ENCODE measurements at places on chromosomes 4 and X.

DNA sequence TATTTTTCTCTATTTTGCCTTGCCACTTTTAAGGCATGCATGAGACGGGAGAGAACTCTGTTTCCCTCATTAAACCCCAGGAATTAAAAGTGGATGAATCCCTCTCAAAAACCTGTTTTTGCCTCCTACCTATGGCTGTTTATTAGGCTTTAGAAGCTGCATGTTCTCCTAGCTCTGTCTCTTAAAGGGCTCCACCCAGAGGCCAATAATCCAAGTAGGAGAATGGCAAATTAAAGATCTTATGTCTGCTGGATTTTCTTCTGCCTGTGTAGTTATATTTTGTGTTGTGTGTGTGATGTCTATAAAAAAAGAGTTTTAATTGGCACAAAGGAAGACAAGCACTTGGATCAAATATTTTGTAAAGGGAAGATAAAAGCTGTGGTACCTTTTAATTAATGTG is 32.4 kb downstream of the MAGEC1 start:
- no peak for DNase-seq

GRCh38 chr4:111512081-111512783 is 633.0 kb upstream of the FAM241A start:
- DNase-seq: peak; percentile 87

- no peak for DNase-seq
Measured at GRCh38 chr4:68288393-68288740, 42.9 kb upstream of the TMPRSS11B start.

GRCh38 chr4:105058177-105058812 is 88.4 kb upstream of the TET2 start:
- DNase-seq: peak; percentile 6

DNA sequence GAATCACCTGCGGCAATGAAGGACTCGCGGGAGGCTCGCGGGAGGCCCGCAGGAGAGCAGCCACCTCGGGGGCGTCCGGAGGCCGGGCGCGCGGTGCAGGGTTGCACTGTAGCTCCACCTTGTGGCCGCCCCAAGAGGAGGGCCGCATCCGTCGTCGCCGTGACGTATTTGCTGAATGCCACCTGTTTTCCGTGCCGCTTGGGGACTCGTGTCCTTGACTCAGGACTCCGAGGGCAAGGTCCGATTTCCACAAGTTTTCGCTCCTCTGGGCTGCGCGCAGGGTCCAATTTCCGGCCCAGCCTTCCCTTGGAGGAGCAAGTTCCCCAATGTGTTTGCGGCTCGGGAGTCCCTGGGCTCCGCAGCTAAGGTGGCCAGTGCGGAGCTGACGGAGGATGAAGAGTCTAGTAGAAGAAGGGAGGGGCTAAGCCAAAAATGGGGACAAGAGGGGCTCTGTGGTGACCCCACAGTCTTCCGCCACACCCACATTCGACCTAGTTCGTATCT is 10.7 kb upstream of the DLG3 start:
- peak; percentile 62 for DNase-seq

- peak; percentile 0 for DNase-seq
Measured at GRCh38 chrX:8364369-8365141, 100.1 kb upstream of the VCX3B start.

DNA sequence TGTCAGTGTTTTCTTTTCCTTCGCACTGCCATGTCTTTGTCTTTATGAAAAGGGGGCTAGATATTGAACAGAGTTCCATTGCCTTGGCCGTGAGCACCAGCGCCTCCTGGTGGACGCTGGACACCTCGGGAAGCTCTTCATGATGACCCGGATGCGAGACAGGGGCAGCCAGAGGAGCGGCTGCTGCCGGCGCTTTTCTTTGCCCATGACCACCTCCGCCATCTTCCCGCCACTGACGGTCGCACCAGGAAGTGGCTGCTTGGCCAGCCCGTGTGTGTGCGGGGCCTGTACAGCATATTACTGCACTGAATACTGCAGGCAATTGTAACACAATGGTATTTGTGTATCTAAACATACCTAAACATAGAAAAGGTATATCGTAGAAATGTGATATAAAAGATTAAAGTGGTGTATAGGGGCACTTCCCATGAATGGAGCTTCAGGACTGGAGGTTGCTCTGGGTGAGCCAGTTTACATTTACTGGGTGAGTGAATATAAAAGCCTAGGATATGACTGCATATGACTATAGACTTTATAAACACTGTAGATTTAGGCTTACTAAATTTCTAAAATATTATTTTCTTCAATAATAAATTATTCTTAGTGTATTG is 15.8 kb upstream of the GRIA2 start:
- DNase-seq: no peak

- no peak for DNase-seq
Measured at GRCh38 chr4:61389640-61390039, 189.5 kb downstream of the ADGRL3 start.

DNA sequence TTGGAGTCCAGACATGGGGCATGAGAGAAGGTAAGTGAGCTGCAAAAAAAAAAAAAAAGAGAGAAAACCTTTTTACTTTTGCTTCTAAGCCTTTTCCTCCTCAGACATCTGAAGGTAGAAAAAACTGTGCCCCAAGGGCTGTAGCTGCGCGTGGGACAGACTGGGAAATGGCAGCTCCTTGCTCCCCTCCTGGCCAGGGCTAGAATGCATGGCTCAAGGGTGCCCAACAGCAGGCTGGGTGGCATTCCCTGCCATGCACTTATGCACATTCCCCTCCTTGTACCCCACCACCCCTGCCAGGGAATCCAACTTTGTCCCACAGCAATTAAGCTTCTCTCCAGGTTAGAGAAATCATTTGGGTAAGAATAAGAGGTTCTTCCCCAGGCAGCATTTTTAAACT is 421.2 kb downstream of the TRAM1L1 start:
- DNase-seq: no peak

DNA sequence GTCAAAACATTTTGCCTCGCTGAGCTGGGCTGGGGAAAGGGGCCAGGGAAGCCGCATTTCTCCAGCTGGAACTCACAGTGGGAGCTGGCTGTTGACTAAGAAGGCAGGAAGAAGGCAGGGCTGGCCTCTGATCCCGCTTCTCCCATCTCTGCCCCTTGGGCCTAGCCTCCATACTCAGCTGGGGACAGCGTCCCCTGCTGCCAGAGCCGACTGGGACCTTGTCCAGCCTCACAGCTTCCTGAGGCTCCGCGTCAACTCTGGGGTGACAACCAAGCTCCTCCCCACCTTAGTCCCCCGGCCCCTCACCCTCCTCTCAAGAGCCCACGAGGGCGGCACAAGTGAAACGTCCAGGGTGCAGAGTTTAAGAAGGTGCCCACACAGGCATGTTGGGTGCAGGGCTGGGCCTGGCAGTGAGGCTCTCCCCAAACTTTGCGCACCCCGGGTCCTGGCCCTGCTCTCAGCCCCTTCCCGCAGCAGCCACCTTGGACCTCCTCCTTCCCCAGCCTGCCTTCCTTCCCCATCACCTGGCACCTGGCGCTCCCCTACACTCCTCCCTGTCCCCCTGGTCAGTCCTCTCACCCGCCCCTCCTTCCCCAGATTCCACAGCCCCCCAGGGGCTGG is 100.8 kb downstream of the PSAPL1 start:
- DNase-seq: no peak

GRCh38 chr4:182475539-182475938 is 232.3 kb downstream of the TENM3 start:
- DNase-seq: no peak

GRCh38 chr4:40576651-40577480 is 52.8 kb downstream of the RBM47 start:
- peak; percentile 97 for DNase-seq

- DNase-seq: peak; percentile 81
Measured at GRCh38 chr4:185343726-185344581, 51.8 kb downstream of the LRP2BP start.

DNA sequence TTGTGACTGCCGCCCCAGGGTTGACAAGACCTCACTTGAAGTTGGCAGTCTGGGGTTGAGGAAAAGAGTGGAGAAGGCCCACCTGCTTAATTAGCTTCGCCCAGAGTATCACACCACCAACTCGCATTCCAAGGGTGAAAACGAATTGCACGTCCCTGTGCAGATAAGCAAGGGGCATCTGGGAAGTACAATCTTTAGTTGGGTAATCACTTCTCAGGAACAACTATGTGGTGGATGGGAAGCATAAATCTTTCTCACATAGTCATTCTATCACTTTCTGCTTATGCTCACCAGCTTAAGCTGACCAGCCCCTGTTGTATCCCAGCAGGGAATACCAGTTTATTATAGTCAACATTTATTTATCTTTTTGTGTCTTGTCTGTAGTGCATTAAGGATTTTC is 14.3 kb downstream of the SPCS3 start:
- DNase-seq: peak; percentile 33
